ENCODE measurements at places on chromosomes 7 and 10.
A peak's percentile ranks its signal among the peaks of the same experiment; 100 is the strongest.

- no peak for DNase-seq
Observed at GRCh38 chr7:151897951-151898686, 21.2 kb upstream of the PRKAG2 start.

DNA sequence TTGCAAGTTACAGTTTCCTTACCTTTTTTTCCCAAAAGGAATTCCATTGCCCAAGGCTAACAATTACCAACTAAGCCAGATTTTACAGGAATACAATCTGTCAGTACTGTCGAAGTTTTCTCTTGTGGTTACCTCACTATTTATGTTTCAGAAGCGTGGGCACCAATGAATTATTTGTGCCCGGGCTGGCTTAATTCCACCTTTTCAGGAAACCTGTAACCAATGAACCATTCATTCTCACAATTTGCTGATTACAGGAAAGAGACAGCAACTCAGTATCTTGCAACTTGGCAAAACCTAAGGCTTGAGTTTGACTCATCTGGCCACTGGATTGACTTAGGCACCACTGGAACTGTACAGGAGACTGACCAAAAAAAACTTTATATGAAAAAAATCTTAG, 485.6 kb downstream of the INHBA start:
- no peak for DNase-seq

GRCh38 chr7:117873310-117874190, at the start of gene CTTNBP2:
CTTNBP2 (minus strand) TSS chr7:117873441; CDS start chr7:117873415, 26 bp downstream.
- no peak for DNase-seq

- DNase-seq = no peak
Observed at GRCh38 chr10:86370006-86370585, 3.5 kb upstream of the GRID1 start.

GRCh38 chr10:78066728-78067430, 33.2 kb downstream of the RPS24 start:
- no peak for DNase-seq

GRCh38 chr10:111732166-111732785, 451.3 kb downstream of the GPAM start:
- no peak for DNase-seq

DNA sequence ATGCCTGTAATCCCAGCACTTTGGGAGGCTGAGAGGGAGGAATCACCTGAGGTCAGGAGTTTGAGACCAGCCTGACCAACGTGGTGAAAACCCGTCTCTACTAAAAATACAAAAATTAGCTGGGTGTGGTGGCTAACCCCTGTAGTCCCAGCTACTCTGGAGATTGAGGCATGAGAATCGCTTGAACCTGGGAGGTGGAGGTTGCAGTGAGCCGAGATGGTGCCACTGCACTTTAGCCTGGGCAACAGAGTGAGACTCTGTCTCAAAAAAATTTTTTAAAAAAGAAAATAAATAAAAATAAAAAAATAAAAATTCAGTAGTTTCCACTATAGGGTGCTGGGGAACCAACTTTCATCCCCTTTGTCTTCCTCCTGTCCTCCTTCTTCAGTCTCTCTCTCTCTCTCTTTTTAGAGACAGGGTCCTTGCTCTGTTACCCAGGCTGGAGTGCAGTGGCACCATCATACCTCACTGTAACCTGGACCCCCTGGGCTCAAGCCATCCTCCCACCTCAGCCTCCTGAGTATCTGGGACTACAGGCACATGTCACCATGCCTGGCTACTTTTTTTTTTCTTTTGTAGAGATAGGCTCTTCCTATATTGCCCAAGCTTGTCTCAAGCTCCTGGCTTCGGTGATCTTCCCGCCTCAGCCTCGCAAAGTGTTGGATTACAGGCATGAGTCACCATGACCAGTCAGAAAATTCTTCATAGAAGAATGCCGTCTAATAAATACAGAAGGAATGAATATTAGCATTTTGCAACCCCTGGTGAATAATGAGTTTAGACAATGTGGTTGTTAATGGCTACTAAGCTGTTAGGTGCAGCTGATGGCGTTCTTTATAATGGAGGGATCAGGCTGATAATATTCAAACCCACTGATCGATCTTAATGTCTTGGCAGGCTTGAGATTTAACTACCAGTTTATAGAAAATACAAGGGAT, 20.6 kb downstream of the RBM20 start:
- no peak for DNase-seq

DNA sequence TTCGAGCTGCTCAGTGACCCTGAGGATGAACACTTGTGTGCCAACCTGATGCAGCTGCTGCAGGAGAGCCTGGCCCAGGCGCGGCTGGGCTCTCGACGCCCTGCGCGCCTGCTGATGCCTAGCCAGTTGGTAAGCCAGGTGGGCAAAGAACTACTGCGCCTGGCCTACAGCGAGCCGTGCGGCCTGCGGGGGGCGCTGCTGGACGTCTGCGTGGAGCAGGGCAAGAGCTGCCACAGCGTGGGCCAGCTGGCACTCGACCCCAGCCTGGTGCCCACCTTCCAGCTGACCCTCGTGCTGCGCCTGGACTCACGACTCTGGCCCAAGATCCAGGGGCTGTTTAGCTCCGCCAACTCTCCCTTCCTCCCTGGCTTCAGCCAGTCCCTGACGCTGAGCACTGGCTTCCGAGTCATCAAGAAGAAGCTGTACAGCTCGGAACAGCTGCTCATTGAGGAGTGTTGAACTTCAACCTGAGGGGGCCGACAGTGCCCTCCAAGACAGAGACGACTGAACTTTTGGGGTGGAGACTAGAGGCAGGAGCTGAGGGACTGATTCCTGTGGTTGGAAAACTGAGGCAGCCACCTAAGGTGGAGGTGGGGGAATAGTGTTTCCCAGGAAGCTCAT, 1.1 kb downstream of the DDIT4 start:
- peak; percentile 55 for DNase-seq

GRCh38 chr7:100840470-100841100, 11.9 kb upstream of the SLC12A9 start:
- DNase-seq = no peak

DNA sequence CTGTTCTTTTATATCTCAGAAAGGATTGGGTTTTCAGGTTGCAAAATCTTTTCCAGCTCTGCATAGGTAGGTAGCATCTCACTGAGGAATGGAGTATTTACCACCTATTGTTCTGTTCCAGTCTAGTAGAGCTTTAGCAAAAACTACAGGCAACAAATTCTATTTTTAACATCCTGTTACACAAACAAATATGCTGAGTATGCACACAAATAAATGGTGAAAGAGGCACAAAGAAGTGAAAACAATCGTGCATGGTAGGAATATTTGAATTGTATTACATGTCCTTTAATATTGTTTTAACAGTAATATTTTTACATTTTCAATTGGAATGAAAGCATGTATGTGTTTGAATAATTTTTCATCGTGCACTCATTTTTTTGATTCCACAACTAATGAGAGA, 14.5 kb upstream of the MIOS start:
- DNase-seq = no peak

DNA sequence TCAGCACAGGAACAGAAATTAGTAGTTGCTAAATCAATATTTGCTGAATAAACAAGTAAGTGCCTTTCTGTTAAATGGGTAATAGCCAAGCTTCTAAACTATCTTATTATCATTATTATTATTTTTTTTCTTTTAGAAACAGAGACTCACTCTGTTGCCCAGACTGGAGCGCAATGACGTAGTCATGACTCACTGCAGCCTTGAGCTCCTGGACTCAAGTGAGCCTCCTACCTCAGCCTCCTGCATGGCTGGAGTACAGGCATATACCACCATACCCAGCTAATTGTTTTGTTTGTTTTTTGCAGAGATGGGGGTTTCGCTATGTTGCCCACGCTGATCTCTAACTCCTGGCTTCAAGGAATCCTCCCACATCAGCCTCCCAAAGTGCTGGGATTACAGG, 12.3 kb upstream of the ELN start:
- no peak for DNase-seq

DNA sequence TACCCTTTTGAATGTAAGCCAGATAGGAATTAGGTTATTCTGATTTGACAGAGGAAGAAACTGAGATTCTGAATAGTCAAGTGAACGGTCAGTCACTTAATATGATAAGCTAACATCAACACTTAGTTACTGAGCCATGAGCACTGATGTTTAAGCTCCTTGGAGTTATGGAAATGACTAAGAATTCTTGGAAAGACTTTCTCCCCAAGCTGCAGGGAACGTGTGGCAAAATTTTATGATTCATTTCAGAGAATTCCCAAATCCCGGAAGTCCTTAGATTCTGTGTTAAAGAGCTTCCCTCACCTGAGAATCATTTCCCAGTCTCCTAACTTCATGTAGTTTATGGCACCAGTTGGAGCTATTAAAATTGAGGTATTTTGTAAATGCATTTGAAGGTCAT, 330.9 kb downstream of the XPNPEP1 start:
- DNase-seq = no peak

- DNase-seq = no peak
Observed at GRCh38 chr10:130422366-130423324, 286.5 kb downstream of the GLRX3 start.

DNA sequence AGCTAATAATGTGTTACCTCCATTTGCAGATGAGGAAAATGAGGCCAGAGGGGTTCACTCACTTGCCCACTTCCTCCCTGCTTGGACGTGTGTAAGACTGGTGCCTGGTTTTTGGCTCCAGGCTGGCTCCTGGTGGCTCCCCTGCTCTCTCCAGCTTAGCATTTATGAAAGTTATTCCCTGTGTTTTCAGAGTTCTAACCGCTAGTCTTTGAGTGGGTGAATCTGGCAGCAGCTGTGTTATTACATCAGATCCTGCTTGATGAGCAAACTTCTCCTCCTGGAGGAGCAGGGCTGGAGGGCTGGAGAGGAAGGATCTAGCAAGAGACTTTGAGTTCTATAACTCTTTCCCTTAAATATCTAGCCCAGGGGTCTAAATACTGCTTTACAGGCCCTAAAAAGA, 80.9 kb upstream of the AGBL3 start:
- no peak for DNase-seq

DNA sequence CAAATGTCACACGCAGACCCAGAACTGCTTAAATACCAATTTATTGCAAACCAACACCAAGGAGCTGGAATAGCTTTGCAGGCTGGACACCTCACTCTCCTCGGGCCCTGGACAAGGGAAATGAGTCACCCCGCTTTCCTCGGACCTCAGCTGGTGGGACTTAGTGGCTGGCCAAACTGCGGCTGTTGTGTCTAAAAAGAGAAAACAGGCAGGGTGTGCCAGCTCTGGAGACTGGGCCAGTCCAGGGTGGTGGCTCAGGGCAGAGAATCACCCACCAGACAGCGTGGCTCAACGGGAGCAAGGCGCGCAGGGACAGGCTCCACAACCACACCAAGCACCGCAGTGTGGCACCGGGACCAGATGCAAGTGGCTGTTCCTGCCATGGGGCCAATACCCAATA, 58.2 kb upstream of the CAMK2B start:
- DNase-seq = no peak

- no peak for DNase-seq
Observed at GRCh38 chr10:119441151-119441821, 101.2 kb downstream of the RGS10 start.

GRCh38 chr10:47450442-47450841, 33.5 kb downstream of the ANXA8 start:
- DNase-seq = no peak

DNA sequence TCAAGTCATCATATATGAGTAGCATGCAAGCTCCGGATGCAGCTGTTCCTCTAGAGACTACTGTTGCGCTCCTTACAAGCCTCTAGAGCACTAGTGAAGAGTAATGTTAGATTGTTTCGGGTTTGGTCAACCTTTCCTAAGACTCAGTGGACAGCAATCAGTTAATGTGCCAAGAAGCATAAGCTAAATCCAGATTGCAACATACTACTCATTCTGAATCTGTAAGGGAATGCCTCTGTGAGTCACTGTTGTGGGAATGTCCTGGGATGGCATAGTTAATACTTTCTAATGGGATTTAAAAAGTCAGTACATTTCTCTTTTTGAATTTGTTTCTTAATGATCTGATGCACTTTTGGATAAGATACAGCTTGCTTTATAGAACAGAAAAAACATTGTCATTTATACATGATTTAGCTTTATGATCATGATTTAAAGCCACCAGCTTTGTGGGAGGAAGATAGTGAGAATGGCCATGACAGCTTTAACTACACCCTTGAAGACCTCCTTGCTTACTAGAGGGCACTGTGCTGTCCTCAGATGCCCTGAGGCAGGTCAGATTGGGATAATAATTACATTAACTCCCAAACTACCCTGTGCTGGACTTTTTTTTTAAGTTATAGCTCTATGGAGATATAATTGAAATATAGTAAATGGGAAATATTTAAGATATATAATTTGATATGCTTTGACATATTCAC, 138.4 kb downstream of the SDK1 start:
- no peak for DNase-seq

DNA sequence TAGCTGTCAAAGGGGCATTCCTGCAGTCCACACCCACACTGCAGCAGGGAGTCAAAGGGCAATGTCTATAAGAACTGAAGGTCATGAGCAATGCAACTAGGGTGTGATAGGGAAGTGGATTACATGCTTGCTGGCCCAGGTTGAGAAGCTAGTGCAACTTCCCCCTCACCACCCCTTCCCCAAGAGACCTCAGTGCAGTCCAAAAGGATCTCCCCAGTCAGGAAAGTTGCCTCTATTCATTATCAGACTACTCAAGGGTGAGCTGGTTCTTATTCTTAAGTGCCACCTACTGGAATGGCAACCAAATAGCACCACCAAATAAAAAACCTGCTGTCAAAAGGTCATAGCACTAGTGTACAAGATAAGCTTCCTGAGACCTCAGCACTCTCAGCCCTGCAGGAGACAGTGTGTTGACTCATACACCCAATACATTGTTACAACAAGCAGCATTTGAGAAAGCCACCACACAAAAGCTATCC, 28.2 kb downstream of the MTERF1 start:
- no peak for DNase-seq

Measured in activated gamma-delta T cell treated with anti-CD3 and anti-CD28 coated beads, Interleukin-2, amount 50 U/mL, for 16 hours (primary cell).